ENCODE measurements at places on chromosomes 2 and 18.

DNA sequence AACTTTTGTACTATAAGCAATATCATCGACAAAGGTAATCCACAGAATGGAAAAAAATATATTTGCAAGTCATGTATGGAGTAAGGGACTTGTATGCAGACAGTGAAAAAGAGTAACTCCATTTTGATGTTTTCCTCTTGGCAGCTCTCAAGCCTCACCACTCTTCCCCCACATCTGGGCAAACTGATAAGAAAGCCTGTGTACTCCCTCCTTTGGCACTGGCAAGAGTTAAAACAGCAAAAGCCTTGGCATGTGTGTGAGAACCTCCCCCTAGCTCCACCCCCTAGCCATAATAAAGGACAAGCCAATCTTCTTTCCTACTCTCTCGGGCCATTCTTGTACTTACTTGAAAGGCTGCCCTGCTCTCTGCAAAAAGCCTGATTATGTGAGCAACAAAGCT lies 335.2 kb downstream of the LRATD1 start:
- DNase-seq, result no peak

DNA sequence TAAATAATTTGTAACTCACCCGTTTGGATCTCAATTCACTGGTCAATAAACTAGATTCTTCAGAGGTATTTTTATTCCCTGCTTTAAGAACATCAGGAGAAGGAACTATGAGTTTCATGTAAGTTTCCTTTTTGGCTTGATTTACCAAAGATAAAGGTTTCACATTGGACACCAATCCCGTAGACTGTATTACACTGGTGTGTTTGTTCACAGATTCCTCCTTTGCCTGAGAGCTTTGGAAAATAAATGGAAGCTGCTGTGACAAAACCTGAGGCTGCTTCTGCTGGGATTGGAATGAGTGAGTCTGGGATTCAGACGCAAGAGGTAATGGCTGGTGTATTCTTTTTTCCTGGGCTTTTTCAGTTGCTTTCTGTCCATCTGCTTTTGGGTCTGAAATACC lies 151.8 kb upstream of the WDSUB1 start:
- DNase-seq, result no peak

DNA sequence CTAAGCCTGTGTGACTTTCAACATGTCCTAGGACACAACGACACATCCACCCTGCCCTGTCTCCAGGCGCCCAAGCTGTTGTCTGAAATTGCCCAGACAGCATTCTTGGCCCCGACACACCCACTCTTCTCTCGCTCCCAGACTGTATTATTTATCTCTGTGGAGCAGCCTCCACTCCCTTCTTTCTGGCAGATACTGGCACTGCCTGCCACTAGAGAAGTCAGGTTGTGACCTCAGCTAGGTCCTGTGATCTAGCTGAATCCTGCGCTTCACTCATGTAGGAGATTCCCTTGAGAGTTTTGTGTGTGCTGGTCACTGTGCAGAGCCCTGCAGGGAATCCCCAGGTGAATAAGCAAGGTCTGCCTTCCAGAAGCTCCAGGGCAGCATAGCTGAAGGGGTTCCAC lies 77.1 kb upstream of the TNP1 start:
- peak; percentile 90 for DNase-seq

DNA sequence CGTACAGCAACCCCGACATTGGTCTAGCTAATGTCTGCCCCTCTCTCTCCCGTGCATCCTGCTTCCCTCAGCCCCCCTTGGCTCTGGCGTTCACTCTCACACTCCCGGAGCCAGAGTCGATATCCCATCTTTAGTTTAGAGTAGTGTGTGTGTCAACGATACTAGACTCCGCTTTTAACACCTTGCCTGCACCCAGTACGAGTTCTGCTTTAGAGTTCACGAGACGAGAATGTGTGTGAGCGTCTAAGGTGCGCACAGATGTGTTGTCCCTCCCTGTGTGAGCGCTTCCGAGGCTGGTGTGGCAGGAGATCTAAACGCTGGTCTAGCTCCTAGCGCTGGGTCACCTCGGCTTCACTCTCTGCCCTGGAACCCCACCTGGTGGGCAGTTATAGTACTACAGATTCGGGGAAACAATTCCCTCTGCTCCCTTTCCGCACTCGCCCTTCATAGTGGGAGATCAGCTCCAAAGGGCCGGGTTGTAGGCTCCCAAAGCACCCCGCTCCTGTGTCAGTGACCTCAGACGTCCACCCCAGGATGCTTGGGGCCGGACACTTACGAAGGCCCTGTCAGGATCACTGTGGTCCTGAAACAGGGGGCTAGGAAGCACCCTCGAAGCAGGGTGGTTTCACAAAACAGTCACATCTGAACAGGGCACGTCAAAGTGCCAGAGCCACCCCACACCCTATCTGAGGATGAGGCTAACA lies 2.6 kb upstream of the CYP26B1 start:
- DNase-seq, result peak; percentile 95

GRCh38 chr2:150424406-150424805 lies 63.1 kb downstream of the RND3 start:
- DNase-seq, result no peak

- no peak for DNase-seq
Measured at GRCh38 chr2:176093898-176094249, 1.4 kb downstream of the HOXD13 start.

GRCh38 chr2:200411831-200412230 lies 98.0 kb downstream of the KCTD18 start:
- DNase-seq, result no peak

GRCh38 chr18:38445804-38446145 lies 880.2 kb upstream of the CELF4 start:
- DNase-seq, result no peak

- DNase-seq, result no peak
Measured at GRCh38 chr2:163834221-163834620, 98.4 kb upstream of the FIGN start.

- peak; percentile 95 for DNase-seq
Measured at GRCh38 chr2:28338046-28338817, 54.4 kb upstream of the FOSL2 start.

- DNase-seq, result peak; percentile 90
Measured at GRCh38 chr2:102049756-102050443, 58.1 kb downstream of the IL1R2 start.

GRCh38 chr2:96760986-96761832 lies 507 bp downstream of the CNNM4 start:
- peak; percentile 29 for DNase-seq

- no peak for DNase-seq
Measured at GRCh38 chr2:62938126-62938525, 112.5 kb upstream of the OTX1 start.

DNA sequence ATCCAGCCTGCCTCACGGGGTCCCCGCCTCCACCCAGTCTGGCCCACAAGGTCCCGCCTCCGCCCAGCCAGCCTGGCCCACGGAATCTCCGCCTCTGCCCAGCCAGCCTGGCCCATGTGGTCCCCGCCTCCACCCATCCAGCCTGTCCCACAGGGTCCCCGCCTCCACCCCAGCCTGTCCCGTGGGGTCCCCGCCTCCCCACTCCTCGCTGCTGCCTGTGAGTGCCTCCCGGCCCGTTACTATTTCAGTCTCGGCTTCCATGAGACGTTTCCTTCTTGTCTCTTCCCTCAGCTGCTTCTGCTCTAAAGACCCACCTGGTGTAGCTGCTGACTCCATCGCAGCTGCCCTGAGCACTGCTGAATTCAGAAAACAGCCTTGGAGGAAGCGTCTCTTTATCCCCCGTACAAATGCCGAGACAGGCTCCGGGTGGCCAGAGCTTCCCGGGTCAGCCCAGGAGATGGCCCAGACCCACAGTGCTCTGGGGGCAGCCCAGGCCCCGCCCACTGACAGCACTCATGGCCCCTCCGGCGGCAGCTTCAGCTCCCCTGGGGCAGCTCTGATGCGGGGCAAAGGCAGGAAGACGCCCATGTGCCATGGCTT lies 69.8 kb downstream of the NFATC1 start:
- DNase-seq, result no peak

GRCh38 chr2:3091696-3092095 lies 285.9 kb downstream of the EIPR1 start:
- DNase-seq, result no peak

GRCh38 chr2:201761101-201761500 lies 19.6 kb downstream of the ALS2 start:
- no peak for DNase-seq

GRCh38 chr18:67875060-67875459 lies 358.5 kb upstream of the DSEL start:
- DNase-seq, result no peak

- DNase-seq, result no peak
Measured at GRCh38 chr2:169513926-169514325, 4.4 kb downstream of the KLHL41 start.

DNA sequence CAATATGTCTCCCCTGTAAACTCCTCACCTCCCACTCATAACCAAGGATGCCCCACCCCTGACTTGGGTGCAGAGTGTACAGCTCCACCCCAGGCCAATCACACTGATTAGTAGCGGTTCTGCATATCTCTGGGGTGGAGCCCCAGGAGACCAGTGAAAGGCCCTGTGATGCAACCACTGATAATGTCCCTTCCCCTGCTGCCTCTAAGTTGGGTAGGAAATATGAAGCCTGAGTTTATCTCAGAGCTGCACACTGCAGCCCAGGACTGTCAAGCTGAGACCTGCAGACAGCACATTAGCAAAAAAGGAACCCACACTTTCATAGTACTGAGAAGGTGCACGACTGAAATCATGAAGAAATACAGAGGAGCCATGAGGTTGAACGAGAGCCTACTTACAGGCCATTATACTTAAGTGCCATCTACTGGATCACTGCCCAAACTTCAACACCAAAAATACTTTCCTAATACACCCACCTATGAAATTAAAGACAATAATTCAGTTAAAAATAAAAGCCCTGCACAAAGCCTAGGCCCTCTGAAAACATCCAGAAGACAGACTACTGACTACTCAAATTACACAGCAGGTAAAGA lies 455.4 kb upstream of the LRRTM4 start:
- DNase-seq, result no peak

All from lower leg skin (tissue), 4 donors.